HCT116 (cell line): ENCODE measurements at places on chromosomes 13 and 19. TPM values are rescaled to one million over a fixed set of nuclear protein-coding genes. Genes with fewer than 3 reads are reported as not detected.

ERICH6B gene
- total RNA-seq, result not detected

MAB21L1 gene
- not detected for total RNA-seq

WIZ gene
- total RNA-seq, result 28.4 TPM

CBY2 gene
- total RNA-seq, result not detected

SHANK1 gene
- 3.0 TPM for total RNA-seq

KASH5 gene
- not detected for total RNA-seq

GRCh38 chr19:16067205-16067938, 8.9 kb upstream of the TPM4 start:
- DNase-seq, result peak; percentile 54

DNA sequence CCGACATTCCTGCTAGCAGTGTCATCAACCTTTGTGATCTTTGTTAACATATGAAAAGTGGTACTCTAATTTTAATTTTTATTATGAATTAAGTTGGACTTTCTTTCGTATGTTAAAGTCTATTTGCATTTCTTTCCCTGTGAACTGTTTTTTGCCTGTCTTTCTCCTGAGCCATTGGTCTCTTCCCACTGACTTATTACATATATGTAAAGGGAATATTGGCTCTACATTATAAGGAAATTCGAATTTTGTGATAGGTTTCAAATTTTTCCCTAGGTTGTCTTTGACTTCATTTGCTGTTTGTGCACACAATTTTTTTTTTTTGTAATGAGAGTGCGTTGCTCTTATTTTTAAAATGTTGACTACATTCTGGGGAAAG, 442 bp upstream of the CDC16 start:
- DNase-seq, result no peak

- no peak for DNase-seq
Observed at GRCh38 chr19:10159610-10160009, 35.1 kb downstream of the DNMT1 start.

DNA sequence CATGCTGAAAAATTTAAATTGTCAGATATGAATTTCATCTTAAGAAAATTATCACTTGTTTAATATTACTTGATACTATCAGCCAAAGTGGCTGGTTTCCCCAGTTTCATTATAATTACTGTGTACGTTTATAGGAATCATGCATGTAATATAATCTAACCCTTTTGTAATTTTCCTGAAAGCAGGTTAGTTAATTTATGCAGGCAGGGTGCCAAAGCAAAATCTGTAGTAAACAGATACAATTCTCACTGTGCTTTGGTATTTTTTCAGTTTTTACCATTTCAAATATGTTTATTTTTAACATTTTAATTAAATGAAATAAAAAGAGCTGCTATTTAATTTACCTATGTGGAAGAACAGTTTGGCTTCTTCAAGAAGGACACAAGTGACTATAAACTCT, 1227.5 kb upstream of the MIR17HG start:
- no peak for DNase-seq

DNA sequence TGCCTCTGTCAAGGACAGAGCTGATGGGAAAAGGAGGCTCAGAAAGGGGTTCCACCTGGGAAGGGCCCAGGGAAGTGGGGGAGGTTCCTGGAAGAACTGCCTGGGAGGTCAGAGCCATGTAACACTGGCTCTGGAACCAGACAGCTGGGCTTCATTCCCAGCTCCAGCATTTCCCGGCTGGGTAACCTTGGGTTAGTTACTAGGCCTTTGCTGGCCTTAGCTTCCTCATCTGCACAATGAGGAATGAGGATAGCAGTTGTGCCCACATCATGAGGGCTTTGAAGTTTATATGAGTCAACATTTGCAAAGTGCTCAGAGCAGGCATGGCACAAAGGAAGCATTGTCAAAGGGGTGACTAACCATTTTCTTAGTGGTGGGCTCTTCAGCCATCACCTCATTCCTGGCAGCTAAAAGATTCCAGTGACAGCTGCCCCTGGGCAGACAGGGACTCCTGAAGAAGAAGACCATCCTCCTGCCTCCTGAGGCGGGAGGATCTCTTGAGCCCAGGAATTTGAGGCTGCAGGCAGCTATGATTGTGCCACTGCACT, 1.7 kb upstream of the DNAJB1 start:
- peak; percentile 96 for DNase-seq

- DNase-seq, result no peak
Observed at GRCh38 chr19:623974-624373, 9.4 kb downstream of the POLRMT start.

DNA sequence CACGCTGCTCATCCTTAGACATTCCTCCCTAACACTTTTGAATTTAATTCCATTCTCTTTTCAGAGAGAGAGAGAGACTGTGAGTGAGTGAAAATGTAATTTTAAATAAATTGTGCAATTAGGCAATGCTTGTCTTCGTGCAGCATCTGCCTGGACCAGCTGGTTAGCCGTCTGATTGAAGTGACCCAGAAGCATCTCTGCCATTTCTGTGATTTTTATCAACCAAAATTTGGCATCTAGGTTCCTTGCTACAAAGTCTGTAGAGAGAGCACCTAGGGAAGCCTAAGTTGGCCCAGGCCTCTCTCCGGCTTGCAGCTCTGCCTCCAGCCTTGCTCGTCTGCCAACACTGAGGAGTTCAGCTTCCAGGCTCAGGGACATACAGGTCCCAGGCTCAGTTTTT, 138.6 kb upstream of the GPR12 start:
- DNase-seq, result no peak

DNA sequence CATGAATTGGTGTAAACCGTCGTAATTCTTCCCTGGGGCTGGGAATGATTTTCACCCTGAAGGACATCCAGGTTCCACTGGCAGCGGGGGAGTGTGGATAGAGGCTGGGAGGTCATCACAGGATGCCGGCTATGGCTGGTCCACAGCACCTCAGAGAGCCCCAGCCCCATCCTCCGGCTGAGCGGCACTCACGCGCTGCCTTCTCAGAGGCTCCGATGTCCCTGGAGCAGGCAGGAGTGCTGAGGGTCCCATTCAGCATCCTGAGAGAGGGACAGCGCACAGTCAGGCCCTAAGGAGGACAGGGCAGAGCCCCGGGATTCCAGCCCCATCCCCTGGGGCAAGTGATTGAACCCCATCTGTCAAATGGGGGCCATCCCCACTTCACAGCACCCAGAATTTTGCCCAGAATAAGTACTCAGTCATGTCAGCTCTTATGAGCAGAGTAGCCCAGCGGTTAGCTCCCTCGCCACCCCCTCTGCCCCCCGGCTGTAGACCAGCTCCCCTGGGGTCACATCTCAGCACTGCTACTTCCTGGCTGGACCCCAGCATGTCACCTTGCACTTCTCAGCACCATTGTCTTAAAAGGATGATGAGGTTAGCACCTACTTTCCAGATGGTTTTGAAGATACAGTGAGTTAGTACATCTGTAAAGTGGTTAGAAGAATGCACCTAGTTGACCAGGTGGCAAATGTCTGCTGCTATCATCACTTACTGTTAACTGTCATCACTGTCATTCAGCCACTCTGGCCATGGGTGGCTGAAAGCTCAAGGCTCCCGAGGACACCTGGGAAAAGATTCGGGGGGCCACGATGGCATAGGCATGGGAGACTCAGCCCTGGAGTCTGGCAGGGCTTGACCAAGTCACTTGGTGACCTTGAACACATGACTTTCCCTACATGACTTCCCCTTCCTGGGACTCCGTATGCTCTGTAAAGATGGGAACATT, 11.9 kb downstream of the GRAMD1A start:
- DNase-seq, result no peak

GRCh38 chr19:3034656-3035541, 5.8 kb upstream of the TLE2 start:
- DNase-seq, result no peak

DNA sequence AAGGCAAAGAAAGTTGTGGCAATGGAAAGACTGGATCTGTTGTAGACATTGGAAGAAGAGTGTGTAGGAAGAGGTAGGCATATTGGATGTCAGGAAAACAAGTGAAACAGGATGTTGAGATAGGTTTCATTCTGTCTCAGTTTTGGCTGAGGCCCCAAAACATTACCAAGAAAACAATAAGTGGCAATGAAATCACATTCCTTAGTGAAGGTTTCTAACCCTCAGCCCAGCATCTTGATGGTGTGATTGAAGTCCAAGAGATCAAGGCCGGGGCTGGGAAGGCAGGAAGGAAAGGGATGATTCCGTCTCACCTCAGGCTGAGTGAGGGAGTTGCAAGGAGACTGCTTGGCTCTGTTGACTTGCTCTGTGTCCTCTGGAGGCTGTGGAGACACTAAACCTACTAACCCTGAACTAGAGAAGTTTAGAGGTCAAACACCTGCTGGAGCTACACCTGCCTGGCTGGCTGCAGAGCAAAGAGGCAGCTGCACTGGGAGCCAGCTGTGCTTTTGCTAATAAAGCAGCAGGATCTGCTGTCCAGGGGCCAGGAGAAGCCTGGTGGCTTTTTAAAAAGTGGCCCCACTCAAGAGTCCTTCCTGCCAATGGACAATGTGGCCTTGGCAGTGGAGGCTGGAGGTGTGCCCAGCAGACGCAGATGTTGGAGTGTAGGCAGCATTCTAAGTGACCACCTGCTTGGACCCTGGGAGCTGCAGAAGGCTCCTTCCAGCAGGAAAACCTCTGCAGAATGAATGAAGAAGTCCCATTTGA, 53.6 kb downstream of the DGKH start:
- no peak for DNase-seq

- no peak for DNase-seq
Observed at GRCh38 chr13:35256459-35257148, 219.9 kb downstream of the MAB21L1 start.

DNA sequence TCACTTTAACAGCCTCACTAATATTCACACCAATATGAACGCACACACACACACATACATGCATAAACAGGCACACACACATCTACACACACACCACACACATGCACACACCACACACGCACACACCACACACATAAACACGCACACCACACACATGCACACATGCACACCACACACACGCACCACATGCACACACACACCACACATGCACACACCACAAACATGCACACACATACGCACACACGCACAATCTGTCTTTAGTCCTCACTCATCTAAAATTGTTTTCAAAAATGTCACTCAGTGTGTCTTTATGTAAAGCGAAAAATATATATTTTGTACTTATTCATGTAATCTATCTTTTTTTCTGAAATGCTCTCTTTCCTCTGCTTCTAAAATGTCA, 158.1 kb upstream of the SGCG start:
- DNase-seq, result no peak

DNA sequence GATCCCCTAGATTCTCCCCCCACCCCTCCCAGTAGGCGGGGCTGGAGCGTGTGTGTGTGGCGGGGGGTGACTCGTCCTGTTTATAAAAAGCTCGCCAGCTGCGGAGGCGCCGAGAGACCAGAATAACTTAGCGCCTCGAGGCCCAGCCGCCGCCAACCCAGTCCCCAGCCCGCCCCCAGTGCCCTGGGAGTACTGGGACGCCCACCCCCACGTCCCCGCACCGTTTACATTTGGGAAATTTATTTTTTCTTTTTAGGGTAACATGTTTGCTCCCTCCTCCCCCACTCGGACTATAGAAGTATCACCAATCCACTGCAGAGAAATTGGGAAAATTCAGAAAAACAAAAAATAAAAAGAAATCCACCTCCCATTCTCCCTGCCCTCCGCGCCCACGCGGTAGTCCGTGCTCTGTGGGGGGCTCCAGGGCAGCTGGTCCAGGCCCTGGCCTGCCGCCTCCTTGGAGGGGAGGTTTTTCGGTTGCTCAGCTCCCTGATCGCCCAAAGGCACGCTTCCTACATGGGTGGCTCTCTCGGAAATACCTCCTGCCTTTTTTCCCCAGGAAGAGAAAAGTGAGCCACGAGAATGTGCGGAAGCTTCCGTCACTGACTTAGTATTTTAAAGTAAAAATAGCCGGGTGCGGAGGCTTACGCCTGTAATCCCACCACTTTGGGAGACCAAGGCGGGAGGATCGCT, 1.5 kb upstream of the RAB3A start:
- DNase-seq, result no peak

DNA sequence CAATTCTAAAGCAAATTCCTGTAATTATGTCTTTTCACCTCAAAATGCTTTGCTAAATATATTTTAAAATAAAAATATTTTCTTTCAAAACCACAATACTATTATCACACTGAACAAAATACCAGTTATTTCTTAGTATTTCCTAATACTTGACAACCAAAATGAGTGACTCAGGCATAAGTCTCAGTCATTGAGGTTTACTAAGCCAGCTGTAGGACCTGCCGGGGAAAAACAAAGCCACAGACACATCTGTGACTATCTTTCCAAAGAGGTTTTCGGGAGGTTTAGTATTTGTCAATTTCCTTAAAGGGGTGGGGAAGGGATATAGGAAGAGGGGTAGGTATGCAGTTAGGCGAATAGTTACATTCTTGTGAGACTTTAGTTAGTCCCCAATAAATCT, 3.2 kb upstream of the ZNF235 start:
- DNase-seq, result no peak
